NK-92 treated with Interleukin-12 subunit alpha and Interleukin-12 subunit beta, amount 100 ng/mL, for 24 hours (cell line): ENCODE measurements at places on chromosomes 3 and 15.

GRCh38 chr3:189300345-189300744 lies 128.6 kb downstream of the TPRG1 start:
- no peak for DNase-seq

GRCh38 chr15:76341366-76342057 lies 4.9 kb downstream of the ISL2 start:
- no peak for DNase-seq

DNA sequence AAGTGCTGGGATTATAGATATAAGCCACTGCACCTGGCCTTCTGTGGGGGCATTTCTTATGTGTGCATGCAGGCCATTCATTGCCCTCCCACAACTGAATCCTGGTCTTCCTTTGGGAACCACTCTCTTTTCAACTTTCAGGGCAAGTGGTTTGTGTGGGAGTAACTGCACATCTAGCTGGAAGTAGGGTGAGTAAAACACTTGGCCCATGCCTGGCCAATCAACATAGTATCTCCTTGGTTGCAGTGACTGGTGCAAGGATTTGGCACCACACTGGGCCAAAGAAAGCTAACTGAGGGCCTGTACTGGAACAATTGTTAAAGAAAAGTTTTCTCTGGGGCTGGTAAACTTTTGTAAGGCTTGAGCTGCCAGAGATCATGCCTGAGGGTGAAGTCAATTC lies 189.2 kb upstream of the FEZF2 start:
- DNase-seq = no peak

DNA sequence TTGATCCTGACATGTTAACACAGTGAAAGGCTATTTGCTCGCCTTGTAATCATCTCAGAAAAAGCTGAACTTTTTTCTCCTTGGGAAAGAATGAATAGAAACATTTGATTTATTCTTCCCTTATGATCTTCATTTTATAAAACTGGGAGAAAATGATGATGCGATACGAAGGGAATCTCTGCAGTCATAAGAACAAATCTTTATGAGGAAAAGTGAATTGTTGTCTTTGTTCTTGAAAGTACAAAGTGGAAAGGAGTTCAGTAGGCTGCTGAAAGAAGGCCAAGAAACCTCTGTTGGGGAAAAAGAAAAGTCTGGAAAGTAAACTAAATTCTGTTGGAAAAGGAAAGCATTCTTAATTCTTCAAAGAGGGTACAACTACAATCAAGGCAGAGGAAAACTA lies 248.8 kb downstream of the NSUN3 start:
- DNase-seq = no peak

DNA sequence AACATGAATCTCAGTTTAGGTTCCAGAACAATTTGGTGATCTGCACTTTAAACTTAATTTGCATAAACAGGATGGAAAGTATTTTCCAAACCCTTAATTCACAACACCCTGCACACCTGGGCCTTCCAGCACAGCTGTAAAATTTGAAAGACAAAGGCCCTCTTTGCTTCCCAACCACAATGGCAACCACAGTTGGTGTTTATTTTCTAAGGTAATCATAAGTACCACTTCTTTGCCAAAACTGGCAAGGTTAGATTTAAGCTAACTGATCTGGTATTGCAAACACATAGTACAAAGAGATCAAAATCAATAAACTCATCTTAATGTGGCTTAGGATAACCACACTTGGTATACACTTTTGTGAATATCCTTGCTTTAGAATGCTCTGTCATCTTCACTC lies 4.1 kb downstream of the LRIG1 start:
- no peak for DNase-seq

GRCh38 chr15:73573572-73573971 lies 59.6 kb downstream of the NPTN start:
- no peak for DNase-seq

DNA sequence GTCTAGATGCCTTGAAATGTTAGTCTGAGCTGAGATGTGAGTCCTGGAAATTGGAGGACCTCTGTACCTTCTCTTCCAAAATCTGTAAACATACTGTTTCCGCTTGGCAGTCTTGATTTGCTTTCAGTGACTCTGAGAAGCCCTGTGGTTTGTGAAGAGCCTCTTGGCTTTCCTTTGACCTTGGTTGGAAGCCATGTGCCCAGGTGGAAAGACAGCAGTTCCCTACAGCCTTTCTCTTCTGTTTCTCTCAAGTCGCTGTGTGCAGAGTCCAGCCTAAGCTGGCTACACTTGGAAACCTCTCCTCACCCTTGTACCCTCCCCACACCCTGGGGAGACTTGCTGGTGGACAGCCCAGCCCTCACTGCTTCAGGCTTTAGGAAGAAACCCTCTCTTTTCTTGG lies 129.8 kb upstream of the CTDSPL start:
- DNase-seq = no peak

DNA sequence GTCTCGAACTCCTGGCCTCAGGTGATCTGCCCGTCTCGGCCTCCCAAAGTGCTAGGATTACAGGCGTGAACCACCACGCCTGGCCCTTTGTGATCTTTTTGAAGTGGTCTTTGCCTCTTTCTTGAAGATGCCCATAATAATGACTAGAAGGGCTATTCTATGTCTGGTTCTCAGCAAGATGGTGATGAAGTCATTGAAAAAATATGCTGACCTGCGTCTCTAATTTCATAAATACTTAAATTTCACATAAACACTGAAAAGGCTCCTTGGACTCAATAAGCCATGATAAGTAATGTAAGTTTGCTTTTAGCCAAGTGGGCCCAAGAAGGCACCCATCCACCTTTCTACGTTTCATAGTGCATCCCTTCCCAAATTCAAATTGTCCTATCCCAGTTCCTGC lies 775 bp upstream of the MAPK6 start:
- DNase-seq = no peak

GRCh38 chr3:131928593-131928992 lies 106.2 kb downstream of the CPNE4 start:
- DNase-seq = no peak

DNA sequence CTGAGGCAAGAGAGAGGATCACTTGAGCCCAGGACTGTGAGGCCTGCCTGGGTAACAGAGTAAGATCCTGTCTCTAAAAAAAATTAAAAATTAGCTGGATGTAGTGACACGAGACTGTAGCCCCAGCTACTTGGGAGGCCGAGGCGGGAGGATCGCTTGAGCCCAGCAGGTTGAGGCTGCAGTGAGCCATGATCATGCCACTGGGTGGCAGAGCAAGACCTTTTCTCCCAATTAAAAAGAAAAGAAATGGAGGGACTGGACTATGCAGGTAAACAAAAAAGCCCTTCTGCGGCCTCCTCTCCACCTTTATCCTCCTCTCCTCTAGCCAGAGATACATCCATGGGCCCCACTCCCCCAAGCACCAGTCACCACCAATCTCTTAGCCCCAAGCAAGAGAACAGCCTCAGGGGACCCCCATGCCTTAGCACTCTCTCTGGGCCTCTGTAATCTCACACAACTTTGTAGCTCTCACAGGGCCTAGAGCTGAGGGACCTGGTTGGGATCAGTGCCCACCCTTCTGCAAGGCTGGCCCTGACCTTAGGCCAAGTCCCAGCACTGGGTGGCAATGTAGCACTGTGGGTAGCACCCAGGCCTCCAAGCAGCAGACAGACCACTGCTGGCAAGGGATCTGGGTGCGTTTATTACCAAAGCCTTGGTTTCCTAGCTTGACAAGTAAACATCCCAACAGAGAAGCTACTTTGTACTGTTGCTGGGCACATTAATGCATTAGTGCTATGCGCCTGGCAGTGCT lies 43.4 kb downstream of the FAM174B start:
- DNase-seq = no peak

- DNase-seq = no peak
Observed at GRCh38 chr15:99683000-99683670, 50.1 kb downstream of the LYSMD4 start.

DNA sequence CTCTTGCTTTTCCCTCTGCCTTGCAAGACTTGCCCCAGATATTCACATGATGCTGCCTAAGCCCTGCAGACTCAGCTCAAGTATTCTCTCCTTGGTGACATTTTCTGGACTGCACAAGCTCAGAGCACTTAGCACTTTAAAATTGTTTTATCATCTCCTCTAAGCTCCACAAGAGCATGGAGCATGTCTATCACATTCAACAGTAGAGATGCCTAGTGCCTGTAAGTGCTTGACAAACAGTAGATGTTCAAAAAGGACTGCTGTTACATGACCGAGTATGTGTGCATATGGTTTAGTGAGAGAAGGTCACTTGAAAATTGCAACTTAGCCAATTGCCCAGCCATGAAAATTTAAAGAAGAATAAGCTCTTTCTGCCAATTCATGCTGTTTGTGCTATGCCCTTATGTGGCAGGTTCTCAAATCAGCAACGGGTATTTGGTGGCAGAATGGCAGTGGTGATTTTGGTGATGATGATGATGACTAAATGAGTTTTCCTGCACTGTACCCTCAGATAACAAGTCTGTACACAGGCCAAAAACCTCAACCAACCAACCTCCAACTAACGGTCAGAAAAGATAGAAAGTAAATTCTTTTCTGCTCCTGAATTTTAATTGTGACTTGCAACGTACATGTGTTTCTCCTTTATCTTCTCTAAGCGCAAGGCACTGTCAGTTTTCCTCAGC lies 647.2 kb upstream of the UBE2E2 start:
- DNase-seq = no peak

DNA sequence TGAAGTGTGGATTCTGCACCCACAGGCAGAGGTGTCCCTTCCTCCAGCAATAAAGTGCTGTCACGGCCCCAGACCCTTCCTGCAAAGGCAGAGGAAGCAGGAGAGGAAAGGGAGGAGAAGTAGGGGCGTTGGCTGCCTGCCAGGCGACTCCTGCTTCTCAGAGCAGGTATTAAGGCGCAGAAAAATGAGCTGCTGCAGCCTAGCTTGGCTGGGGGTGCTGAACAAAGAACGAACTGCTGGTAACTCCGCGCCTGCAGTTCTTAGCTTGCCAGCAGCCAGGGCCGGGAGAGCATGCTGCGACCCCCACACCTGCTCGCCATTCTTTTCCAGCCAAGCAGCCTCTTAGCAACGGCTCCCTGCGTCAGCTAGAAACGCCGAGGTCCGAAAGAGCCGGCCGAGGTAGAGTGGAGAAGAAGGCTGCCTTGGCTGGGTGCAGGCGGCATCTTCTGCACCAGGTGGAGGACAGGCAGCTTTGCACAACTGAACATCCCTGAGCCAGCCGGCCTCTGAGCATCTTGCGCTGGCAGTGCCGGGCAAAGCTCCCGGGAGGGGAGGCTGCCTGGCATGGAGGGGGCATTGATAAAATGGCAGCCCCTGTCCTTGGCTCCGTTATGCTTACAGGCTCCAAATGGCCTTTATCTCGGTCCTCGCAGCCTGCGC lies 296.0 kb downstream of the MEX3B start:
- no peak for DNase-seq
